ENCODE measurements at places on chromosomes 16 and 17.
A peak's percentile ranks its signal among the peaks of the same experiment; 100 is the strongest.

DNA sequence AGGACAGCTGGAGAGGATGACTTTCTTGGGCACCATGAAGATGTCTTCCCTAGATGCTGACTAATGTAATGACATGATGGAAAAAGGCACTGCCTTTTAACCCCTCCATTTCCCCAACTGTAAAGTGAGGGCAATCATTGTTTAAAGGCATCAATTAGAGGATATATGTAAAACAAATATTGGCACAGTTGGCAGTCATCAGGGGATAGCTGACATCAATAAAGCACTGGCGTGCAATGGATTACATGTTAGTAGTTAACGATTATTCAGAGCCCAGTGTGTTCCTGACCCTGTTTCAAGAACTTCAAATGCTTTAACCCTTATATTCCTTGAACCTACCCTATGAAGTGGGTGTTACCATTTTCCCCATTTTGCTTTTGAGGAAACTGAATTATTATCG lies 100.7 kb downstream of the TMEM114 start:
- no peak for DNase-seq

- DNase-seq = no peak
Measured at GRCh38 chr16:11168386-11169051, 87.5 kb downstream of the SOCS1 start.

GRCh38 chr17:1643999-1644492 lies 1.5 kb downstream of the SCARF1 start:
- DNase-seq = no peak

GRCh38 chr16:9060225-9060624 lies 31.2 kb upstream of the HAPSTR1 start:
- DNase-seq = no peak

GRCh38 chr17:68428498-68429172 lies 28.7 kb downstream of the WIPI1 start:
- DNase-seq = no peak

DNA sequence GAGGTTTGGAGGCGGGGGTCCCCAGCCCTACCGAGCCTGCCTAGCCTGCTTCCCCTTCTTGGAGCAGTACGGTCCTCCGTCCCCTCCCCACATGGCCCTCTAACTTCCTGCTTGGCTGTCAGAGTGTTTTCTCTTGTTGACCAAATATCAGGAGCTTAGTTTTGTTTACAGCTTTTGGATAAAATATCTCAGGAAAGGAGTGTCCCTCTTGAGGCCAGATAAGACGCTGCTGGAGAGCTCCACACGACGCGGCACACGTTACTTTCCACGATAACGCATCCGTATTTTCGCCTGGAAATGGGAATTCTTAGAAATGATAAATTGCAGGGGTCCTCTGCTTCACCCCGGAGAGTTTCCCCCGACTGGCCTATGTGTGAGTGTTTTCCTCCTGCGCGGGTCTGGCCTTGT lies 182.9 kb downstream of the MAF start:
- DNase-seq = no peak

- peak; percentile 74 for DNase-seq
Measured at GRCh38 chr16:1771188-1771863, at the start of gene NME3. NME3 (minus strand) TSS chr16:1771543; CDS start chr16:1771534, 9 bp downstream.

DNA sequence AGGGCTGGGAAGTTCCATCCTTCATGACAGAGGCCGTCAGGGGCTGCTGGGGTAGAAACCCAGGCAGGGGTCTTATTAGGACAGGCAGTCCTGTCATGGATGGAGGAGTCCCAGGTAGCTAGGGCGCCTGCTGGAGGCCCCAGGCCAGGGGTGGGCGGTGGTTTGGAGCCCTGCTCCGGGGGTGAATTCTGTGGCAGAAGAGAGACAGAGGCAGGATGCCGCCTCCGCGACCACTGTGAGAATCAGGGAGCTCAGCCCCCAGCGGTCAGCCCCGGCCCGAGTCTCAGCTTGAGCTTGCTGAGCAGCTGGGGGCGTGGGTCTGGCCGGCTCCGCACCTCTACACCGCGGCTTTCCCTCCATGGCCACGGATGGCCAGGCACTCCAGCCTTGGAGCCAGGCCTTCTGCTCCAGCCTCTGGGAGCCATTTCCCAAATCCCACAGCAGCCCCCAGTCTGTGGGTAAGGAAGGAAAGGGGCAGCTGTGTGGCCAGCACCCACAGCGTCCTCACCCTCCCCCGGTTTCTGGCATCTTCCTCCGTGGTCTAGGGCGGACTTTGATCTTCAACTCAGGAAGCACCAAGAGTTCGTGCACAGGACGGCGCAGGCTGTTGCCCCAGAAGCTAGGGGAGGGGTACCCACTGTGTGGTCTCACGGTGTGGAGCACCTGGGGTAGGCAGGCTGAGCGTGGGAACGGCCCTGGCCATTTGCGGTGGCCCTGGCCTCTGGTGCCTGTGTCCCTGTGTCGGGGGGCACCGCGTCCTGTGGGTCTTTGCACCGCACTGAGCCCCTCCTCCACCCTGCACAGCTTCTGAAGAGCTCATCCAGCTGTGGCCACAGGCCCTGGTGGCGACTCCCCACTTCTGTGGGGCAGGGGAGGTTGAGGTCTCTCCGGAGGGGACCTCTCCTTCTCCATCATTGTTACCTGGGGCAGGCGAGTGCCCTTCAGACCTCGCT lies 14.1 kb downstream of the CD7 start:
- DNase-seq = peak; percentile 36

GRCh38 chr16:83533193-83533592 lies 274.6 kb upstream of the HSBP1 start:
- DNase-seq = no peak

DNA sequence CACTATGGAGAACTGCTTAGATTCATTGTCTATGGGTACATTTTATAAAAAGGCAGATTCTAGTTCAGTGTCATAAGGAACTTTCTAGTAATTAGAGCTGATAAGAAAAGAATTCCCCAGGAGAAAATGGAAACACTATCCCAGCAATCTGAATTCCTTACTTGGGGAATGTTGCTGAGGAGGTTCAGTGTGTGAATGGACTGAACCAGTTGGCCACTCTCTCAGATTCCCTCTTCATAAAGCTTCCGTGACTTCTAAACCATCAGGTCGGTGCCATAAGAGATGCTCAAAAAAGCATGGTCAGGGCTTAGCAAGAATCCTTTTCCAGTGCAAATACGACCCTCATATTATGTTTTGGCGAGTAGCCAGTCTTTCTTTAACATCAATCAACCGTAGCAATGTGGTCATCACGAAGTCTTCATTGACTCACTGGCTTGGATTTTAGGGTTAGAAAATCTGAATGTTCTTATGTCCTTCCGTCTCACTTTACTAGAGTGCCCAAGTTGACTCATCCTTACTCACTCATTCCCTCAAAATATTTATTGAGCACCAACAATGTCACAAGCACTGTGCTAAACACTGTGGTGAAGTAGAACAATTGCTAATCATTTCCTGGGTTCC lies 102.7 kb upstream of the HLF start:
- no peak for DNase-seq

DNA sequence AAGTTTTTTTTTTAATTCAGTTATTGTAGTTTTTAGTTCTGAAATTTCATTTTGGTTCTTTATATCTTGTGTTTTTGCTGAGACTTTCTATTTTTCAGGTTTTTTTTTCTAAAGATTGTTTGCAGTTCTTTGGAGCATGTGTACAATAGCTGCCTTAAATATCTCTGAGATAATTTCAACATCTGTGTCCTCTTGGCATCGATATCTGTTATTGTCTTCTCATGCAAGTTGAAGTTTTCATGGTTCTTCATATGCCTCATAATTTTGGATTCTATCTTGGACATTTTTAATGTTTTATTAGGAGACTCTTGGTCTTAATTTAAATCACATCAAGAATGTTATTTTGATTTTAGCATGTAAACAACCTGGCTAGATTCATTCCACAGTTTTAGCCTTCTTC lies 22.8 kb downstream of the COX11 start:
- DNase-seq = no peak

GRCh38 chr16:53950677-53951076 lies 246.7 kb downstream of the FTO start:
- DNase-seq = no peak

- DNase-seq = peak; percentile 77
Measured at GRCh38 chr17:40303009-40303657, 5.8 kb upstream of the RARA start.

DNA sequence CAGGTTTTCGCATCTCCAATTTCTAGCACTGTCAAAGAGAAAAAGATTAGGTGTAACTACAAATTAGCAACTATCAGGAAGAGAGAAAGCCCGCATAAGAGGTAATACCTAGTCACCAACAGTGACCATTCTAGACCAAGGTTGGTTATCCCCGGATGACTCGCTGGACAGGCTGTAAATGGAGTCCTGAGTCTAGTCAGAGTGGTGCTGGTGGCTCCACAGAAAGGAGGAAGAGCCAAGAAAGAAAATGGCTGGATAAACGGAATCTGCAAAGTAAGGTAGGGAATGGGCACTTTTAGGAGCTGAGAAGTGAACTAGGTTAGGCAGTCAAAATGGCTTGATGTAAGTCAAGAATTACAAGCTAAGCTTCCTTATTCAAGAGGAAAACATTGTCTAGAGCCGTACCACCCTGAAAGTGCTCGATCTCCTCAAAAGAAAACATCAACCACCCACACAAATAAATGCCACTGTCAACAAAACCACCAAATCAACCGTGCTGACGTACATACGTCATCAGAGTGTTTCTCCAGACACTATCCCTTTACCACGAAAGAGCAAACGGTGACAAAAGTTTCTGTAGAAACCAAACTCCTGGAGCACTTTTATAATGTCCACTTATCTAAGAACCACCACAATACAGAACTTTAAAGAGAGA lies 2.2 kb downstream of the GSPT1 start:
- peak; percentile 41 for DNase-seq

DNA sequence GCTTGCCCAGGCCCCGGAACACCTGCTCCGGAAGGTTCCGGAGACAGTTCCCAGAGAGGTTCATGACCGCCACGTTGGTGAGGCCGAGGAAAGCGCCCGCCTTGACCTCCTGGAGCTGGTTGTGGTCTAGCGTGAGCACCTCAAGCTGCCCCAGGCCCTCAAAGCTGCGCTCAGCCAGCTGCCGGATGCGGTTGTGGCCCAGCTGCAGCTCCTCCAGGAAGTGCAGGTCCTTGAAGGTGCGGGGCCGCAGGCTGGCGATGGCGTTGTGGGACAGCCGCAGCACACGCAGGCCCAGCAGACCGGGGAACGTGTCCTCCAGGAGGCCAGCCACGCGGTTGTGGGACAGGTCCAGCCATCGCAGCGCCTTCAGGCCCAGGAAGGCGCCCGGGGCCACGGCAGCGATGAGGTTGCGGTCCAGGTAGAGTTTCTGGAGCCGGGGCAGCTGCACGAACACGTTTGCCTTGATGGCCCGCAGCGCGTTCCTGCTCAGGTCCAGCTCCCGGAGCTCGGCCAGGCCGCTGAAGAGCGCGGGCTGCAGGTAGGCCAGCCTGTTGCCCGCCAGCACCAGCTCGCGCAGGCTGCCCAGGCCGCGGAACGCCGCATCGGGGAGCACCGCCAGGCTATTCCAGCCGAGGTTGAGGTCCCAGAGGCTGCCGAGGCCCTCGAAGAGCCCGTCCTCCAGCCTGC lies 2.1 kb downstream of the IGFALS start:
- no peak for DNase-seq

DNA sequence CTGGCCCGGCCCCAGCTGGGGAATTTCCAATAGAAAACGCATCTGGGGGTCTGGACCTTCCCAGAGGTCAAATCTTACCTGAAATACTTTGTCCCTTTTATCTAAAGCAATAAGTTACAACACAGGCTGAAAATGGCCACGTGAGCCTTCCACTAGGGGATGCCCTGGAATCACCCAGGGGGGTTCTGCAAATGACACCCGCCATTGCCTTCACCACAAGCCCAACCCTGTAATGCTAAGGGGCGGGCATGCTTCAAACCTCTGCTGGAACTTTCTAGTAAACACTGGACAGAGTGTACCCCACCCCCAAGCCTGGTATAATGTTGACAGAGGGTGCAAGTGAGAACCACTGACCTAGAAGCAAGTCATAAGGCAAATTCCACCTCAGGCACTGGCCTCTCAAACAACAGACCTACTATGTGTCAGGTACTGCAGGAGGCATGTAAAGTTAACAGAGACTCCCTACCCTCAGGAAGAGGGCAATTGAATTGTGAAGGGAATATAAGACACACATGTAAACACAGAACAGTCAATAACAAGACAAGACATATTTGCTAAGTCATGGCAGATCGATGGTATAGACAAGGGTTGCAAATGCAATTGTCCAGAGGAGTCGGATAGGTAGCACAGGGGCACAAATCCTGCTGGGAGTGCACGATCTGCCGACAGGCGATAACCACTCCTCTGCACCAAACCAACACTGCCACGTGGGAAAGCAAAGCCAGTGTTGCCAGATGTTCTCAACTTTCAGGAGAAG lies 59.0 kb downstream of the ARHGAP17 start:
- DNase-seq = no peak

DNA sequence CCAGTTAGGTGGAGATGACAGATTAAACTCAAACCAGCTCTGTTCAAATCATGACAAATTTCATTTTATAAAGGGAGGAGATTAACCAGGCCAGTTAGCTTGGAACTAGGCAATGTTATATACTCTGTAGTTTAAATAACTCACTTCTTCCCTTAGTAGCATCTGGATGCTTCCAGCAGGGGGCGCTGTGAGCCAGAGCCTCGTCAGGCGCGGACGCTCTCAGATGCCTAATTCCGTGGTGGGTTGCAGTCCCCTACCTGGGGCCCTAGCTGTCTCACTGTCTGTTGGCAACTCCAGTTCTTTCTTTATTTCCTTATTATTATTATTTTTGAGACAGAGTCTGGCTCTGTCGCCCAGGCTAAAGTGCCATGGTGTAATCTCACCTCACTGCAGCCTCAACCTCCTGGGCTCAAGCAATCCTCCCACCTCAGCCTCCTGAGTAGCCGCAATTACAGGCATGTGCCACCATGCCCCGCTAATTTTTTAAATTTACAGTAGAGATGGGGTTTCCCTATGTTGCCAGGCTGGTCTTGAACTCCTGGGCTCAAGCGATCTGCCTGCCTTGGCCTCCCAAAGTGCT lies 17.3 kb upstream of the WFDC1 start:
- DNase-seq = peak; percentile 59

DNA sequence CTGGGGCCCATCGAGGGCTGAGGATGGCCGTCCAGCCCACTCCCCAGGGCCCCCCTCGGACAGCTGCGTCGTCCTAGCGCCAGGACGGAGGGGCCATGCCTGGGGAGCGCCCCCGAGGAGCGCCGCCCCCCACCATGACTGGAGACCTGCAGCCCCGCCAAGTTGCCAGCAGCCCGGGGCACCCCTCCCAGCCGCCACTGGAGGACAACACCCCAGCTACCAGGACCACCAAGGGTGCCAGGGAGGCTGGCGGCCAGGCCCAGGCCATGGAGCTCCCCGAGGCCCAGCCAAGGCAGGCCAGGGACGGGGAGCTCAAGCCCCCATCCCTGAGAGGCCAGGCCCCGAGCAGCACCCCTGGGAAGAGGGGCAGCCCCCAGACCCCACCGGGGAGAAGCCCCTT lies 25.7 kb upstream of the ZFPM1 start:
- DNase-seq = no peak

- DNase-seq = no peak
Measured at GRCh38 chr16:58578642-58579041, 51.0 kb downstream of the CNOT1 start.

GRCh38 chr16:86343796-86344585 lies 166.3 kb upstream of the FOXF1 start:
- no peak for DNase-seq

GRCh38 chr17:67090341-67090740 lies 46.0 kb downstream of the CACNG1 start:
- no peak for DNase-seq

GRCh38 chr16:27317738-27318391 lies 4.1 kb downstream of the IL4R start:
- peak; percentile 65 for DNase-seq
